GM12878 (cell line): ENCODE measurements at places on chromosomes 13 and 19. TPM values are rescaled to one million over a fixed set of nuclear protein-coding genes. Genes with fewer than 3 reads are reported as not detected.
A peak's percentile ranks its signal among the peaks of the same experiment; 100 is the strongest.

- H3K4me1 ChIP-seq: no peaks in the 10 kb centered on the region
- DNase-seq: no peak
- H3K27me3 ChIP-seq: no peaks in the 10 kb centered on the region
- no peaks in the 10 kb centered on the region for H3K36me3 ChIP-seq
- no peak overlapping the region for H3K4me3 ChIP-seq
- H3K27ac ChIP-seq: no peak overlapping the region
These were observed 198.4 kb downstream of the DLEU7 start for GRCh38 chr13:50645092-50645491.

DNA sequence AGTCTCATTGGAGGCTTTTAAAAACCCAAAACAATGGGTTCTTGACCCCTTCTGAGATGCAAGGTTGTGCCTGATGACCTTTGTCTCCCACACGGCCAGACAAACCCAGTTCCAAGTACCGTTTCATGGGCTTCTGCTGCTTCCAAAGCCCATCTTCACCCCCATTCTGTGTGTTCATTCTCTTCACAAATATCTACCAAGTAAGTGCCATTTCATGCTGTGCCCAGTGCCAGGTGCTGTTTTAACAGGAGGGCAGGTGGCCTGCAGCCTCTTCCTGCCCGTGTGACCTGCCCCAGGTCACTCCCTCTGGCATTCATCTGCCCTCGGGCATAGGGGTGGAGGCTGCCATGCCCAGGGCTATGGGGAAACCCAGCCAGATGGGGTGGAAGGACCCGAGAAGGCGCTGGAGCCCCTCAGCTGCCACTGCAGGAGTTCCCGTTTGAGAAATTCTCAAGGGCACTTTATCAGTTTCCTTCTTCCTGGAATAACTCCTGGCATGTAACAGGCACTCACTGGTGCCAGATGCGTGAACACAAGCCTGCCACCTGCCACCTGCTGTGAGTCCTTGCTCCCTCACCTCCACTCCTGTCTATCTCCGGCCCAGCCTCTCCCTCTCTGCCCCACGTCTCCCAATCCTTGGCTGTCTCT, 12.5 kb downstream of the CAPN12 start:
- H3K36me3 ChIP-seq: peaks cover 16% of the 10 kb centered on the region
- no peak overlapping the region for H3K27ac ChIP-seq
- no peak for DNase-seq
- peaks cover 22% of the 10 kb centered on the region for H3K4me1 ChIP-seq
- no peak overlapping the region for H3K4me3 ChIP-seq

DNA sequence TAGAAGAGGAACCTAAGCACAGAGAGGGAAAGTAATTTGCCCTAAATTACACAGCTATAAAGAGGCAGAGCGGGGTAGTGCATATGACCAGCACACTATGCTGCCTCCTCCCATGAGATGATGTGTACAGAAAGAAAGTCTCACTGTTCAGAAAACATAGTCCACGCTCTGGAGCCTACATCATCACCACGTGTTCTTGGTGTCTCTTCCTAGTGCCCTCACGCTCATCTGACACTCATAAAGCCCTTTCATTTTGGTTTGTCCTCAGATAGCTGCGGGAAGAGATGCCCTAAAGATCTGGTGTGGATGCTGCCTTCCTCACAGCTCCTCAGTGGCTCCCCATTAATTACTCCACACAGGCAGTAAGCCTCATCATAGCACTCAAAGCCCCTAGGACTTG, 27.4 kb upstream of the SIAH3 start:
- H3K4me1 ChIP-seq: no peaks in the 10 kb centered on the region
- H3K4me3 ChIP-seq: no peak overlapping the region
- DNase-seq: no peak

- DNase-seq: no peak
- H3K4me1 ChIP-seq: no peaks in the 10 kb centered on the region
- no peaks in the 10 kb centered on the region for H3K36me3 ChIP-seq
- no peaks in the 10 kb centered on the region for H3K27me3 ChIP-seq
- H3K4me3 ChIP-seq: no peak overlapping the region
These were observed 462.1 kb downstream of the OLFM4 start for GRCh38 chr13:53490752-53491151.

GRCh38 chr13:73984201-73984600, 150.0 kb downstream of the KLF12 start:
- no peak for DNase-seq
- H3K36me3 ChIP-seq: no peaks in the 10 kb centered on the region
- H3K27ac ChIP-seq: no peak overlapping the region

DNA sequence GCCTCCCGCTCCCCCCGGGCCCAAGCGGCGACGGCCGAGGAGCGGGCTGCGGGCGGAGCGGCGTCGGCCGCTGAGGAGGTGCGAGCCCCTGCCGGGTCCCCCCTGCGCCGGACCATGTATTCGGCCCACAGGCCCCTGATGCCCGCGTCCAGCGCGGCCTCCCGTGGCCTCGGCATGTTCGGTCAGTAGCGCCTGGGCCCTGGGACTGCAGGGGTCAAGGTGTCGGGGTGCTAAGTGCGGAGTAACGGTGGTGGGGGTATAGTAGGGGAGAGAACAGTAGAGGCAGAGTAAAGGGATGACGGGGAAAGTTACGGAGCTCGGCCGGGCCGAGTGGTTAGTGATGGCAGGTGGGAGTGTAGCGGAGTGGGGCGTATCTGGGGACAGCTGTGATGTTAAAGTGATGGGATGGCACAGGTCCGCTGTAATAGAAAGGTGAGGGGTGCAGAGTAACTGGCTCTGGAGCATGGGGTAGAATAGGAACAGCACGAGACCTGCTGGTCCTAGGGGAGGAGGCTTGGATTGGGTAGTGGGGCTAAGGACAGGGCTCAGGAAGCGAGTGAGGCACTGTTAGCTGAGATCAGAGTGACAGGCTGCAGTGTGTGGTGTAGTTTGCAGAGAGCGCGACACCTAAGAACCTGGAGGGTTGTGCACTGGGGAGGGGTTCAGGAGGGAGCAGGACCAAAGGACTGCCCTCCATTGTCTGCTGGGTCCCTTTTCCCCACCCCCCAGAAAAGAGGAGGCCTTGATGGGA, 15.7 kb downstream of the CIC start:
- peak overlapping the region; percentile 96 for H3K4me3 ChIP-seq
- no peaks in the 10 kb centered on the region for H3K27me3 ChIP-seq
- peaks cover 12% of the 10 kb centered on the region for H3K36me3 ChIP-seq
- H3K4me1 ChIP-seq: peaks cover 38% of the 10 kb centered on the region
- H3K27ac ChIP-seq: peak overlapping the region; percentile 71
- DNase-seq: no peak

DNA sequence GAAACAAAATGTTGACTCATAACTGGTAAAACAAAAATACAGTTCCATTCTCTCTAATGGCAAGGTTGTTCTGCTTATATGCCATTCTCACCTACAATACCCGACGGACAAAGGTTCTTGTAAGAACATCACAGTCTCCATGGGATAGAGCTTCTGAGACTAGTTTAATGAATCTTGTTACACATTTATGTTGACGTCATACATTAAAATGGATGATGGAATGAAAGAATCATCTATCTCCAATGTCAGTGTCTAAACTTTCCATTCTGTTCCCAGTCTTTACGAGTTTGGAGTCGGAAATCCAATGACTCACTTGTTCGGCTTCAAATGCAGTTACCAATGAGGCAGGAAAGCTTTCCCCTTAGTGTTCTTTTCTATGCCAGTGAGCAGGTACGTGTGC, 17.7 kb downstream of the ZNF160 start:
- H3K27me3 ChIP-seq: no peaks in the 10 kb centered on the region
- no peak for DNase-seq
- no peak overlapping the region for H3K4me3 ChIP-seq

The IZUMO1 gene
- not detected in 2 replicates for total RNA-seq

GRCh38 chr13:51323824-51324511, 15.5 kb upstream of the SERPINE3 start:
- DNase-seq: no peak
- H3K27ac ChIP-seq: no peak overlapping the region
- H3K4me3 ChIP-seq: no peak overlapping the region
- H3K4me1 ChIP-seq: peaks cover 6% of the 10 kb centered on the region; the same call in 1 of the 2 replicates

The ITGBL1 gene
- total RNA-seq: 0.16 and 0.28 TPM in 2 replicates

DNA sequence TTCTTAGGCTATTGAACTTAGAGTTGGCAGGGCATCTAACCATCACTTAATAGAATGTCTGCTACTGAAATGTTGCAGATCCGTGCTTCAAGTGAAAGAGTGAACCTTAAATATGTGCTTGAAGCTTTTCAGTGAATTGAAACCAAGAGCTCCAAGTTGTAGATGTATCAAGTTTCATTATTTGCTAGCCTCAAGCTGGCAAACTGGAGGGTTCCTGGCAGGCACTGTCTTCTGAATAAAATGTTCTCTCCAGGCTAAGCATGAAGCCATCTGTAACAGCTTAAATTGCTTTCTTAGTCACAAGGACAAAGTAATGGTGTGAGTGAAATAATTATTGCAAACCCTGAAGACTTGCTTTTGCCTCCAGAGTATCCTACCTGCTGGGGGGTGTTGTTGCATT, 415.0 kb upstream of the SPRY2 start:
- no peaks in the 10 kb centered on the region for H3K4me1 ChIP-seq
- H3K36me3 ChIP-seq: no peaks in the 10 kb centered on the region
- no peak overlapping the region for H3K27ac ChIP-seq
- no peaks in the 10 kb centered on the region for H3K27me3 ChIP-seq

The TEKTIP1 gene
- 1.7 and 2.6 TPM in 2 replicates for total RNA-seq

- no peaks in the 10 kb centered on the region; the same call in 1 of the 2 replicates for H3K27me3 ChIP-seq
- H3K27ac ChIP-seq: no peak overlapping the region
- H3K4me1 ChIP-seq: no peaks in the 10 kb centered on the region
- no peaks in the 10 kb centered on the region for H3K36me3 ChIP-seq
These were observed 39.8 kb upstream of the MCF2L start for GRCh38 chr13:112928972-112929782.

GRCh38 chr19:54458648-54459281, 4.8 kb downstream of the LENG9 start:
- H3K27ac ChIP-seq: no peak overlapping the region
- peaks cover 14% of the 10 kb centered on the region for H3K36me3 ChIP-seq
- H3K4me3 ChIP-seq: no peak overlapping the region
- H3K27me3 ChIP-seq: no peaks in the 10 kb centered on the region
- peaks cover 12% of the 10 kb centered on the region for H3K4me1 ChIP-seq
- DNase-seq: no peak

GRCh38 chr13:30241532-30241931, 65.8 kb downstream of the KATNAL1 start:
- H3K4me1 ChIP-seq: peaks cover 2% of the 10 kb centered on the region; the same call in 1 of the 2 replicates
- peak; percentile 56 for DNase-seq
- H3K4me3 ChIP-seq: no peak overlapping the region
- H3K36me3 ChIP-seq: no peaks in the 10 kb centered on the region

- H3K36me3 ChIP-seq: peaks cover 1% of the 10 kb centered on the region; the same call in 1 of the 2 replicates
- no peak for DNase-seq
- no peak overlapping the region for H3K27ac ChIP-seq
- no peak overlapping the region for H3K4me3 ChIP-seq
- no peaks in the 10 kb centered on the region for H3K27me3 ChIP-seq
These were observed 37.3 kb downstream of the KLF2 start for GRCh38 chr19:16361926-16362325.

- H3K36me3 ChIP-seq: no peaks in the 10 kb centered on the region
- no peaks in the 10 kb centered on the region for H3K4me1 ChIP-seq
- H3K4me3 ChIP-seq: no peak overlapping the region
- no peak for DNase-seq
- no peak overlapping the region for H3K27ac ChIP-seq
These were observed 86.8 kb downstream of the SLC25A15 start for GRCh38 chr13:40876020-40876738.

DNA sequence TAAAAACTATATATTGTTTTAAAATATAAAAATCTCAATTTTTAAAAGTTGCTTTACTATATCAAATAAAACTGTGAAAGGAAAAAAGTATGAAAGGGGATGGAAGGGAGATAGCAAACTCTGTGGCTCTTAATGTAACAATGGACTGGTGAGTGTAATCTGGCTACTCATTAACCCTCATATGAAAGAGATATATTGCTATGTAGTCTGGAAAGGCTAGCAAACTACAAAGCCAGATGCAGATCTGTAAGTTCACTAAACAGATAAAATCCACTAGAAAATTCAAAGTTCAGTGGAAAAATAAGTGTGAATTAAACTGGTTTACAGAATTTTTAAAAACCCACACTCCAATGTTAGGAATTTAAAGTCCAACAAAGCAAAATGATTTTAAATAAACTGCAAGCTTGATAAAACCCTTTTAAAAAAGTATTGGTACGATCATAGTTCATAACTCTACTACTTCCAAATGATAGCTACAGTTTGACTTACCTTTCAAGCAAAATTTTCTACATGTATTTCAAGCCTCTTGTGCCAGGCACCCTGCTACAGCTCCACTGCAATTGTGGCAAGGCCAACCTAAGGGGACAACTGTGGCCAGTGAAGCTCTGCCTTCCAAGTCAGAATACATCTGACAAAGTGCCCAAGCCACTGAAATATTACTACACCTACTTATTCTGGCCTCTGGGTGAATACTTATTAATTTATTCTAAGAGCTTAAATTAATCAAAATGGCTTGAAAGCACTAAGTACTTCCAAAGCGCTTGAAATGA, 647 bp upstream of the ELF1 start:
- no peaks in the 10 kb centered on the region for H3K36me3 ChIP-seq
- H3K4me3 ChIP-seq: no peak overlapping the region
- H3K4me1 ChIP-seq: peaks cover 7% of the 10 kb centered on the region
- H3K27me3 ChIP-seq: no peaks in the 10 kb centered on the region

The KRTDAP gene
- total RNA-seq: not detected in 2 replicates

The BSG gene
- 244 and 253 TPM in 2 replicates for total RNA-seq

DNA sequence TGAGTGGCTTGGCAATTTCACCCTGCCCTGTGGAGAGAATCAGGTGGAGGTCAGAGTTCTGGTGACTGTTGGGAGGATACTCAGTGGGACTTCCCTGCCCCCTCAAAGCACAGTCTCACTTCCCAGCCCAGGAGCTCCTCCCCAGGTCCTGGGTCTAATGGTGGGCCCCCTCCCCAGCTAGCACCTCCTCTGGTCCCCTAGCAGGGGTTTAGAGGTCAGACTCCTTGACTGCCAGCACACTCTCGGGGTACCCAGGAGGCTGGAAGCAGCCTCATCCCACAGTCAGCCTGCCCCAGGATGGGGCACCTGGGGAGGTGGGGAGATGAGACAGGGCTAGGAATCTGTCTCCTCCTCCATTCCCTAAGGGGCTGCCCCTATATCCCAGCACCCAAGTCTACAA, 65.2 kb downstream of the COLGALT1 start:
- H3K36me3 ChIP-seq: no peaks in the 10 kb centered on the region
- no peaks in the 10 kb centered on the region for H3K4me1 ChIP-seq
- no peak overlapping the region for H3K27ac ChIP-seq
- H3K27me3 ChIP-seq: no peaks in the 10 kb centered on the region
- DNase-seq: no peak

- no peak overlapping the region for H3K27ac ChIP-seq
- H3K36me3 ChIP-seq: no peaks in the 10 kb centered on the region
- no peak overlapping the region for H3K4me3 ChIP-seq
- DNase-seq: no peak
- H3K4me1 ChIP-seq: peaks cover 4% of the 10 kb centered on the region
These were observed 22.0 kb upstream of the UBAC2 start for GRCh38 chr13:99178636-99179035.

The KCNN4 gene
- total RNA-seq: 92.0 and 92.4 TPM in 2 replicates

GRCh38 chr19:14048443-14049153, 13.3 kb downstream of the PALM3 start:
- H3K27ac ChIP-seq: no peak overlapping the region
- H3K36me3 ChIP-seq: peaks cover 17% of the 10 kb centered on the region
- no peaks in the 10 kb centered on the region for H3K4me1 ChIP-seq
- H3K27me3 ChIP-seq: no peaks in the 10 kb centered on the region
